ENCODE measurements at places on chromosomes 5 and 9. TPM values are rescaled to one million over a fixed set of nuclear protein-coding genes. Genes with fewer than 3 reads are reported as not detected.

BRD9 gene
- total RNA-seq, result 38.4 TPM

EDIL3 gene
- 37.1 TPM for total RNA-seq

CYSRT1 gene
- total RNA-seq, result 0.25 TPM

FOXD4L6 gene
- total RNA-seq, result not detected

IL7R gene
- 0.98 TPM for total RNA-seq

LHX2 gene
- 106 TPM for total RNA-seq

All from temporal lobe (tissue), 4 donors.